Astrocyte (in vitro differentiated cells and primary cell): ENCODE measurements at places on chromosomes 4 and X.

DNA sequence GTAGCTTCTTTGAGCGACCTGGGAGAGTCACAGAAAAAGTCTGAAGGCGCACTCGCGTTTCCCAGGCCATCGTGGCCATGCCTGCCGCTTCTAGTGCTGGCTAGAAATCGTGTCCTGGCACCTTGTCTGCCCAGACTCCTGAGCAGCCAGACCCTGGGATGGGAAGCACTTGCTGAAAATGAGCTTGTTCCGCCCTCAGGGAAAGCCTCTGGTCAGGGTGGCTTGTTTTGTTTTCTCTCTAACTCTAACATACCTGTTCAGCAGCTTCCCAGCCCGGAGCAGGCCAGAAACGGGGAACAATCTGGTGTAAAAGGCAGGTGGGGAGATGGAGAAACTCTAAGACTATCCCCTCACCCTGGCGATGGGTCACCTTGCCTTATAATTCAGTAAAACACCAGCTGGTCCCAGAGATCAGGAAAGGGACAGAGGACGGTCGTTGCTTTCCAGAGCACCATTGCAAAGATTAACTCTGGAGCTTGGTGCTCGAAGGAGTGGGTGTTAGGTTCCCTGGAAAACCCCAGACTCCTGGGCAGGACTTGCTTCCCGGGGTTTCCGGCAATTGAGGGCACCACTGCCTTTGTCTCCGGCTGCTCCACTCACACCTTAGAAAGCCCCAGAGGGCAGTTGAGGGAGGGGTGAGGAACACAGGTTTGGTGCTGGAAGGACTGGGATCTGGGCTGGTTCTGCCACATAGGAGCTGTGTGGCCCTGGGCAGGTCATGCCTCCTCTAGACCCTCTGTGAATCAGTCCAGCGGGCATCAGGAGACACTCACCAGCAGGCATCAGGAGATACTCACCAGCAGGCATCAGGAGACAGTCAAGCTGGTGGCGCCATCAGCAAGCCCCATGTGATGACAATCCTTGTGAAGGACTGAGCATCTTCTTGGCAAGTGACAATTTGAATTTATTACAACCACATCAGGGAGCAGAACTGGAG, 4.5 kb upstream of the SH3TC1 start:
- no peak for DNase-seq

GRCh38 chrX:36909676-36910030, 98.5 kb upstream of the FAM47C start:
- DNase-seq = no peak

GRCh38 chr4:20428436-20429160, 176.9 kb downstream of the SLIT2 start:
- no peak for DNase-seq

- peak; percentile 47 for DNase-seq
Observed at GRCh38 chr4:188986271-188986689, 847.0 kb downstream of the TRIML1 start.

- no peak for DNase-seq
Observed at GRCh38 chr4:62940229-62940628, 1469.0 kb downstream of the TECRL start.

- DNase-seq = no peak
Observed at GRCh38 chrX:155389634-155390033, 7.7 kb downstream of the F8A2 start.

GRCh38 chrX:44401151-44401550, 57.7 kb upstream of the EFHC2 start:
- DNase-seq = no peak

- no peak for DNase-seq
Observed at GRCh38 chrX:40094041-40094899, 3.5 kb downstream of the BCOR start.

- no peak for DNase-seq
Observed at GRCh38 chr4:114926583-114926982, 186.8 kb downstream of the NDST4 start.

DNA sequence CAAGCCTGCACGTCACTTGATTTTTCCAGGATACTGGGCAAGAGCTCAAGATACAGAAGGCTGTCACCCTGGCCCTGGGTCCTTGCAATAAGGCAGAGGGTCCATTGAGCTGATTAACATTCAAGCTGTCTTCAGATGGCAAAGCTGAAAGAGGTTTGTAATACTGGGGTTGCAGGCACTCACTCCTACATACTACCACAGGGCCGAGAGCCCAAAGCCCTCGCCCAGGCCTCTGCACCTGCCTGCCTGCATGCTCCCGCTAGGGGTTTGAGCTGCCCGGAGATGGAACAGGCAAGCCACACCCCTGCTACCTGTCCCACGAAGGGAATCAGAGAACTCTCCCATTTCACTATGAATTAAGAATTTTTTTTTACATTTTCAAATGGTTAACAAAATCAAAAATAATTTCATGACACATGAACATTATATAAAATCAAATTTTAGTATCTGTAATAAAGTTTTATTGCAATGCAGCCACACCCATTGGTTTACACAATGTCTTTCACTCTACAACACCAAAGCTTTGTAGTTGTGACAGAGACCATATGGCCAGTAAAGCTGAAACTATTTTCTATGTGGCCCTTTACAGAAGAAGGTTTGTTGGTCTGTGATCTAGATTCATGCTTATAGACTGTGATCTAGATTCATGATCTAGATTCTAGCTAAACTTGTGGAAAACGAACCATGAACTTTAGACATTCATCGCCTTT, 530.4 kb upstream of the IGFBP7 start:
- DNase-seq = no peak

- DNase-seq = no peak
Observed at GRCh38 chr4:188975271-188975670, 836.0 kb downstream of the TRIML1 start.

DNA sequence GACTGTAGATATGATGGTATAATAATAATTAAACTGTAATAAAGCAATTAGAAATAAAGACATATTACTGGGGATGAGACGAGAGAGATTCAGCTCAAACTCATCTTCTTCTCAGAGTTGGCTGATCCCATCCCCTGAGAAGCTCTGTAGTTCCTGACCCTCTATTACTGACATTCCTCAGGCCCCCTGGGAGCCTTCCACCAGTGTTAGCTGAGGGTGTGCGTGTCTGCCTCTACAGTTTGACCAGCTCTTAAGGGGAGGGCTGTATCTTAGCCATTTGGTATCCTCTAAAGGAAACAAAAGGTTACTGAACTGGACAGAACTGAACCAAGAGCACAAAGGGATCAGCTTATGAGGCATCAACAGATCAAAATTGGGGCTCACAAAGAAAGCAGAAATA, 11.2 kb downstream of the FHDC1 start:
- no peak for DNase-seq

DNA sequence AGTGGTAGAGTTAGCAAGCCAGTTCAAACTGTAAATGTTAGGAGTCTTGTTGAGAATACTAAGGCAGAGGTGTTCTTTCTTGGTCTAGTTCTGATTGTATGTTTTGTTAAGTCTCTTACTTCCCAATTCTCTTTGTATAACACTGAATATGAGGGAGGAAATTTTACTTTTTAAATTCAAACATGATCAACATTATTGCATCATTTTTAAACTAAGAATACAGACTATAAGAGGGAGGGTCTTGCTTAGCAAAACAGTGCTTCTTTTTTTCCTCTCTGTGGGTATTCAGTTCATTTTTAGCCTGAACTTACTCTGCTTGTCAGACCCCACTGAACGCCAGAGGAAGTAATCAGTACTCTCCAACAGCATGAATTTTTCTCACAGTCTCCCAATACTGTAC, 198.0 kb downstream of the GABRG1 start:
- DNase-seq = no peak

DNA sequence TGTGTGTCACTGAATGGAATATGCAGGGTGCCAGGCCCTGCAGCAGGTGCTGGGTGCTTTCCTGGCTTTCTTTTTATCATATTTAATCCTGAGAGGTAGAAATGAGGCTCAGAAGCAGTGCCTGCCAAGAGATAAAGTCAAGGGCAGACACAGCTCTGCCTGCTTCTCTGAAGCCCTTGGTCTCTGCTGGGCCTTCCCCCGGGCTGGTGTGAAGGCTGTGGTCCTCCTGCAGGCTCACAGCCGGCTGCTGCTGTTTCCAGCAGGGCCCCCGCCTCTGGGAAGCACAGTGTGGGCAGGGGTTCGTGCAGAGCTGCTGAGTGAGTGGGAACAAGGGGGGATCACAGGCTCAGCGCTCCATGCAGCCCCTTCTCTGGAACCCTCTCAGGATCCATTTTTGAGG, 49.6 kb downstream of the TBC1D14 start:
- DNase-seq = no peak

GRCh38 chr4:107711831-107712230, 8.2 kb downstream of the PAPSS1 start:
- DNase-seq = no peak

DNA sequence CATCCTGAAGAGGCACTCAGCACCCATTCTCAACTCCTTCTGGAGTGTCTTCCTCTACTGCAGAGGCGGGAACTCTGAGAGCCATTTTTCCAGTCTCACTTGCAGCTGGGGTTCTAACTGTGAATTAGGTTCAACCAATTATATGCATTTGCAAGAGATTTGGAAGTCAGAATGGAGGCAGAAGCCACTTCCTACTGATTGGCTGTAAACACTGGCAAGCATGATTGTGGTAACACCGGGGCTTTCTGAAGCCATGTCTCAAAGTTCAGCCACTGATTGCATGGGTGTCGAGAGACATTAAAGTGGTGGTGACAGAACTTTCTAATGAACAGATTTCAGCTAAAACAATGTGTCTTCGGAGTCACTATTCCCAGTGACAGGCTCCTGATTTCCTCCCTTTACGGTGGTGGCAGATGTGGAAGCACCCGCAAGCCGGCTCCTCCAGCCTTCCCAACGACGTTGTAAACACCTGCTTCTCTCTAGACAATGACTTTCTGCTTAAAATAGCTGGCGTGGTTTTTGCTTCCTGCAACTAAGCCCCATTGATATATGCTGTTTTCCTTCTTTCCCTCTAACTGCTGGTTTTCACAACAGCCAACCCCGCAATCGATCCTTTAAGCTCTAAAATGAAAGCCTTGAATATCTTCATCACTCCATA, 92.0 kb downstream of the IRF2 start:
- no peak for DNase-seq

GRCh38 chrX:150197388-150197787, 165.7 kb upstream of the MAMLD1 start:
- no peak for DNase-seq

DNA sequence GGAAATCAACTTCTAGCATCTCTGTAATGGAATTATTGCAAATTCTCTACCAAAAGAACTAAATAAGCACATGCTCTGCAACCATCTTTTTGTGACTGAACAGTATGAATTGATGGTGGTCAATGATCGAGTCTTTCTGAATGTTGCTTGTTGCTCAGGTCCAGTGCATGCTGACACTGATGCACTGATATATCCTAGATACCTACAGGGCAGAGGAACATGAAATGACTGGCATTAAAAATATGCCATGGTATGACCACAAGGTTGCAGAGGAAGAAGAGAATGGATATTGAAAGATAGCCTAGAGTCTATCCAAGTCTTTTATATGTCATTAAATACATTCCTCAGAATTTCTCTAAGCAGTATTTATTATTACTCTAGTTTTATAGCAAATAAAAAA, 692.8 kb upstream of the TENM3 start:
- no peak for DNase-seq

- DNase-seq = peak; percentile 99
Observed at GRCh38 chr4:188941524-188942119, 802.4 kb downstream of the TRIML1 start.

- DNase-seq = no peak
Observed at GRCh38 chrX:88903989-88904718, 157.1 kb downstream of the CPXCR1 start.

- DNase-seq = no peak
Observed at GRCh38 chrX:47586043-47586787, 4.0 kb downstream of the TIMP1 start.

GRCh38 chrX:37314531-37314930, 34.6 kb upstream of the PRRG1 start:
- DNase-seq = peak; percentile 84

DNA sequence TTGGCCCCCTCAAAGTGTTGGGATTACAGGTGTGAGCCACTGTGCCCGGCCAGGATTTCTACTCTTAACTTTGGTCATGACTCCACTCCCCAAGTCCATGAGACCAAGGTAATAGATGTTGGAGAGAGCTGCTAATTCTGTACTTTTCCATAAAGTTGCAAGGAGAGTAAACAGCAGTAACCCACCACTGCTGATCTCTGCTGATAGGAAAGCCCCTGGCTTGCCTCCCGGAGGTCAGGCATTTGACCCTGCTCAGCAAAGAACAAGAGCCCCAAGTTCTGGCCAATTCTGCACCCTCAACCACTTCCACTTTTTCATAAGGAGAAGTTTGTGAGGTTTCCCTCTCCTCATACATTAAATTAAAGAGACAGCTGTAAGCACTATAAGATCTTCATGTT, 143.0 kb downstream of the RASL11B start:
- no peak for DNase-seq

GRCh38 chr4:184801781-184802696, 23.7 kb downstream of the ACSL1 start:
- peak; percentile 75 for DNase-seq

- no peak for DNase-seq
Observed at GRCh38 chrX:56746996-56747395, 18.0 kb downstream of the NBDY start.

DNA sequence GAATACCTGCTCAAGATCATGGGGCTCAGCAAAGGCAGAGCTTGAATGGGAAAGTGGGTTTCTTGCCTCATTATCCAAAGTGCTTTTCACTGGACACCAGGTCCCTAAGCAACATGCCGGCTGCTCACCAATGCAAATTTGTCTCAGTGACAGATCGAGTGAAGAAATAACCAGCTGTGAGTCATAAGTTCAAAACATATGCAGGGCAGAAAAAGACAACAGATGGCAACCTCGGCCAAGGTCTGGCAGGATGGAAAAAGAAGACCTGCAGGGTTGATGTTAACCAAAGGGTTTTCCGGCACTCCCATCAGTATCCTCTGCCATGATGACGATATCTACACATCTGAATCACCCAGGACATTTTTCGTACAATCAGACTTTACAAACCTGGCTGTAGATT, 124.1 kb downstream of the AFAP1 start:
- DNase-seq = peak; percentile 94

DNA sequence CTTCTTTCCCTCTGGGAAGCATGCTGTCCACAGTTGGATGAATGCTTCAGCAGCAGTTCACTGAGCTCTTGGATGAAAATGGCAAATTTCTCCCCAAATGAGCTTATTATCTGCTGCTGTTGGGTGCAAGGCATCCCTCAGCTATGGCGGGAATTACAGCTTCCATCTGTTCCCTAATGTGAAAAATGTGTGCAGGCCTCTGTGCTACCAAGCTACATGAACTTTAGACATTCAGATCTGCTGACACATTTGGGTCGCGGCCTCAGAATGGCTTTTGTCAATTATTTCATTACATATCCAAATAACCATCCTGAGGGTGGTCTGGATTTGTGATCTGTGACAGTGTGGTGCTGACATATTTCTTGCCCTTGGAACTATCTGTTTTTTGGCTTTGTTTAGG, 119.5 kb upstream of the SCML1 start:
- peak; percentile 60 for DNase-seq

GRCh38 chr4:3391422-3391821, 50.3 kb upstream of the HGFAC start:
- no peak for DNase-seq

- no peak for DNase-seq
Observed at GRCh38 chrX:11257711-11258110, 35.5 kb upstream of the AMELX start.
